ENCODE measurements at places on chromosomes 1 and 21.
A peak's percentile ranks its signal among the peaks of the same experiment; 100 is the strongest.

DNA sequence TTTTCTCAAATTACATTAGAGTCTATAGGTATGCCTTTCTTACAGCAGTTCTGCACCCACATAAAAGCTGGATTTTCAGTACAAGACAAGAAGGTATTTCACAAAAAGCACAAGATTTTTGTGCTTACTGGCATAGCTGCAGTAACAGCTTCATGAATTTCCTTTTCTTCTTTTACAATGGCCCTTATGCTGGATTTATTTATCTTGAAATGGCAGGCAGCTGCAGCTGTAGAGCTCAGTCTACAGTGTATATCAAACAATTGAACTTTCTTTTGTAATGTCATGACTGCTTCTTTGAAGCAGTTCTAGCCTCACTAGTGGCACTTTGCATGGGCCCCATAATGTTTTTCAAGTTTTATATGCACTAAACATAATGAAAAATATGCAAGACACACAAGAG lies 510.2 kb downstream of the KCNT2 start:
- no peaks in the 10 kb centered on the region for H3K36me3 ChIP-seq
- no peak overlapping the region for H3K27ac ChIP-seq
- no peaks in the 10 kb centered on the region for H3K4me1 ChIP-seq
- DNase-seq: no peak

GRCh38 chr21:32368386-32368785 lies 24.4 kb downstream of the URB1 start:
- no peak for DNase-seq
- H3K27ac ChIP-seq: no peak overlapping the region
- no peaks in the 10 kb centered on the region for H3K27me3 ChIP-seq
- no peaks in the 10 kb centered on the region for H3K4me1 ChIP-seq
- H3K36me3 ChIP-seq: peaks cover 73% of the 10 kb centered on the region

DNA sequence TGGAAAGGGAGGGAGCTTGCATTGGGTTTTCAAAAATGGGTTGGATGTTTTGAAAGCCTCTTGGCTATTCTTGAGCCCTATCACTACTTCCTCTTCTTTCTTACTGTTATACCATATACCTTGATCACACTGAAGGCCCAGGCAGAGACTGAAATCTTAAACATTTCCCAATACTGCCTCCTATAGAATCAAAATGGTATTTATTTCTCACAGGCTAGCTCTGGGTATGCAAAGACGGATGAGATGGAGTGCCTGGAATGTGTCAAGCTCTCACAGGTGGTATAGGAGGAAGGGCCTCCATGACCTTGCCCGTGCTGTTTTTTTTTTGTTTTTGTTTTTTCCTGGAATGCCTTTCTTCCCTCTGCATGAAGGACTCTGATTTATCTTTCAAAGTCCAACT lies 268.4 kb upstream of the USP24 start:
- no peaks in the 10 kb centered on the region for H3K36me3 ChIP-seq
- no peak for DNase-seq
- H3K4me3 ChIP-seq: no peak overlapping the region
- no peaks in the 10 kb centered on the region for H3K27me3 ChIP-seq
- H3K27ac ChIP-seq: no peak overlapping the region
- H3K4me1 ChIP-seq: peaks cover 4% of the 10 kb centered on the region

- H3K4me3 ChIP-seq: no peak overlapping the region
- peaks cover 7% of the 10 kb centered on the region for H3K27me3 ChIP-seq
- H3K27ac ChIP-seq: no peak overlapping the region
- no peaks in the 10 kb centered on the region for H3K36me3 ChIP-seq
- no peak for DNase-seq
Measured at GRCh38 chr21:42439284-42440186, 35.8 kb downstream of the UBASH3A start.

- no peak overlapping the region for H3K4me3 ChIP-seq
- no peak for DNase-seq
- no peaks in the 10 kb centered on the region for H3K27me3 ChIP-seq
- H3K36me3 ChIP-seq: no peaks in the 10 kb centered on the region
- H3K27ac ChIP-seq: no peak overlapping the region
- H3K4me1 ChIP-seq: peaks cover 5% of the 10 kb centered on the region
Measured at GRCh38 chr1:173333581-173333980, 126.5 kb upstream of the TNFSF4 start.

DNA sequence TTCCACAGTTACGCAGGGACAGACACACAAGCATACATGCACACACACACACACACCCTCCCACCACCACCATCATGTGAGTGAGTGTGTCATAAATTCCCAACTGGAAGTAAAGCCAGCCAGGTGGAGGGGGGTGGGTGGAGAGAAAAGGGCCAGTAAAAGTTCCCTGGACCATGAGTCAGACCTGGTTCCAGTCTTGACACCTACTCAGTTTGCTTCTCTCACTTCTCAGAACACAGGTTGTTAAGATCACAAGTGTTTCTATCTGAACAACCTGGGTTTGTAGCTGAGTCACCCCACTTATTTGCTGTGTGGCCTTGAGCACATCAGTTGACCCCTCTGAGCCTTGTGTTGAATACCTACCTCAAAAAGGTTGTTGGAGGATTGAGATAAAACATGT lies 9.6 kb downstream of the EPHA10 start:
- no peak overlapping the region for H3K27ac ChIP-seq
- H3K4me1 ChIP-seq: peaks cover 23% of the 10 kb centered on the region
- H3K4me3 ChIP-seq: no peak overlapping the region
- peak; percentile 6 for DNase-seq

DNA sequence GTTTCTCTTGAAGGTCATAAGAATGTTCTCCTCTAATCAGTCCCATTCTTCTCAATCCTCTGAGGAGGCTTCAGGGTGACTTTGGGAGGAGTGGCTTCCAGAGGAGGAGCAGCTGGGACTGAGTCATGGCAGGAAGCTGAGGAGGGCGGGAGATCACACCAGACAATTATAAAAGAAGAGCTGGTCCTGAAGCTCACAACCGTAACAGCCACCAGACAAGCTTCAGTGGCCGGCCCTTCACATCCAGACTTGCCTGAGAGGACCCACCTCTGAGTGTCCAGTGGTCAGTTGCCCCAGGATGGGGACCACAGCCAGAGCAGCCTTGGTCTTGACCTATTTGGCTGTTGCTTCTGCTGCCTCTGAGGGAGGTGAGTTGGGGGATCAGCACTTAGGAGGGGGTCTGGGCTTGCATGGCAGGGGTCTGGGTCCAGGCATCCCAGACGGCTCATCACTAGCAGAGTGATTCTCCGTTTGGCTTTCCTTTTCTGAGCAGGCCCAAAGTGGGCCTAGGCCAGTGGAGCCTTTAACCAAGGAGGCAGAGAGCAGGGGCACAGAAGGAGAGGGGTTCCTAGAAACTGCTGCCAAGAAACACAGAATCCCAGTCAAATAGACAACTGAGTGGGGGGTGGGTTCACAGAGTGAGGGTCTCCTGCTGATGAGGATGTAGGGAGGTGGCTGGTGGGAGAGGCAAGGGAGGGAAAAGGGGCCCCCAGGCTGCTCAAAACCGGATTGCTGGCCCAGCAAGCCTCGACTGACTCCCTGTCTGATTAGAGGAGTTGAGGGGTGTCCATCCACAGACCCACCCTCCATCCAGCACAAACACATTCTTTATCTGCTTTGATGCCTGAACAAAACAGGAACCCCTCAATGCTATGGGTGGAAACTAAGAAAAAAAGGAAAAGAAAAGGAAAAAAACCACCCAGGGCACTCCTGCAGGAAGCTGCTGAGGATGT lies at the start of gene ECM1:
TSS of gene ECM1 (plus strand) at position 198 of the 953 bp plus-strand sequence. CDS start at position 299, 101 bp downstream.
- H3K4me1 ChIP-seq: peaks cover 9% of the 10 kb centered on the region
- H3K4me3 ChIP-seq: no peak within 1 kb of the TSS
- peak within 1 kb of the TSS; percentile 44 for H3K27ac ChIP-seq
- peaks cover 9% of the 10 kb centered on the region for H3K36me3 ChIP-seq

GRCh38 chr1:220363196-220363837 lies 91.1 kb upstream of the RAB3GAP2 start:
- no peak for DNase-seq
- H3K27me3 ChIP-seq: no peaks in the 10 kb centered on the region
- no peak overlapping the region for H3K27ac ChIP-seq
- H3K36me3 ChIP-seq: no peaks in the 10 kb centered on the region
- H3K4me3 ChIP-seq: no peak overlapping the region

GRCh38 chr1:167510244-167510643 lies 8.1 kb downstream of the CD247 start:
- DNase-seq: no peak
- H3K4me3 ChIP-seq: no peak overlapping the region
- H3K36me3 ChIP-seq: no peaks in the 10 kb centered on the region
- H3K27me3 ChIP-seq: no peaks in the 10 kb centered on the region
- H3K27ac ChIP-seq: no peak overlapping the region
- no peaks in the 10 kb centered on the region for H3K4me1 ChIP-seq

DNA sequence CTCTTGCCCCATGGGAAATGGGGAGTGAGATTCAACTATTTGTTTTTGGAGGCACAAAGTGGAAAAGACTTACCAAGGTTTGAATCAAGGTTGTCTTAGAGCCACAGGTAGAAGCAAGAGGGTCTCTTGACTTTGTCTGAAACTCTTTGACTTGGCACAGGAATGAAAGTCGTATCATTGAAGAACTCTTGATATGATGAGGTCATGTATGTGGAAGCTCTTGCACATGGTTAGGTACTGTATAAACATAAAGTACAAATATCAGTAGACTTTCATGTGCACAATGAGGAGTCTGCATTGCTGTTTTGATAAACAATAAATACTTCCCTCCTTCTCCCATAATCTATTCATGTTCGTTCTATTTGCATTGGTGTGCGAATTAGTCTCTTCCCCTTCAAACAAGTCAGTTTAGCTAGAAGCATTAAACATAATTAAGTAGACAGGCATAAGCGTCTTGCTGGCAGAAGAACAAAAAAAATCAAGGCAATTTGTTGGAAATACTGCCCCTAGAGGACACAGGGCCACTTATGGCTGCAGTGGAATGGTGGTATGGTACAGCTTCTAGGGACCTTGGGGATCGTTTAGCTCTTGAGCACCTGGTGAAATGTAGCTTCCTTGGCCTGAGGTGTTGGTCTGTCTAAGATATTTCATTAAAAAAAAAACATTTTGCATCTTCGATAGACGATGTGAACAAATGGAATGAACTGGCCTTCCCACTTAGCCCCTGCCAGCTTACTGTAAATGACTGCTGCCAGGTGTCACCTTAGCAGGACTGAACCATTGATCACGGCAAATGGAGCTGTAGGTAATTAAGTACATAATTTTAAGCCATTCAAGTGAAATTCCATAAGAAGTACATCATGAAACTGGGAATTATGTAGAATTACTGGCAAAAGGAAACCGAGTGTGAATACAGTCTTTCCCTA lies 218.0 kb upstream of the GALNT2 start:
- no peaks in the 10 kb centered on the region for H3K4me1 ChIP-seq
- H3K4me3 ChIP-seq: no peak overlapping the region
- H3K36me3 ChIP-seq: no peaks in the 10 kb centered on the region
- DNase-seq: peak; percentile 39
- H3K27ac ChIP-seq: no peak overlapping the region

DNA sequence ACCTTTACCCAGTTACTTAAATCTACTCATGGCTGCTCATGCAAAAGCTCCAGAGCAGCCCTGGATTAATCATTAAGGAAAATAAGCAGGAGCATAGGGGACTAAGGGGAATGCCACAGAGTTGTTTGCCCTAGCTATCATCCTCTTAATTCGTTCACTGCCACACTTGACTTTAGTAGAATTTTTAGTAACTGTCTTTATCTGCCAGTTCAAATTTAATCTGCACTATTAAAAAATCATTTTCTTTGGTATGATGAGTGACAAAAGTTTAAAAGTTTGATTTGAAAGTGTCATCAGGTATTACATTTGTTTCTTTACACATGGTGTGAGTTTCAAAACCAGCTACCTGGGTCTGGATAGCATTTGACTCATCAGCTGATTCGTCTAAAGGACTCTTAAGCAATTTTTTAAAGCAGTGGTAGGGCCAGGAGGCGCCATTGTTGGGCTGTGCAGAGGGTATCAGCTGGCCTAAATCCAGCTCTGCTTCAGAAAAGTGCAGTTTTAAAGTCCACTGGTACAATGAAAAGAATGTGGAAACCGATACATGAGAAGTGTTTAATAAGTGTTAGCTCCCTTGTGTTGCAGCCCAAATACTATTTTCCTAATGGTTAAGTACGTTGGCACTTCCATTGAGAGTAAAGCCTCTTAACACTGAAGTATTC lies 69.9 kb upstream of the DR1 start:
- no peak overlapping the region for H3K4me3 ChIP-seq
- no peaks in the 10 kb centered on the region for H3K27me3 ChIP-seq
- no peaks in the 10 kb centered on the region for H3K36me3 ChIP-seq
- no peak for DNase-seq
- no peak overlapping the region for H3K27ac ChIP-seq

DNA sequence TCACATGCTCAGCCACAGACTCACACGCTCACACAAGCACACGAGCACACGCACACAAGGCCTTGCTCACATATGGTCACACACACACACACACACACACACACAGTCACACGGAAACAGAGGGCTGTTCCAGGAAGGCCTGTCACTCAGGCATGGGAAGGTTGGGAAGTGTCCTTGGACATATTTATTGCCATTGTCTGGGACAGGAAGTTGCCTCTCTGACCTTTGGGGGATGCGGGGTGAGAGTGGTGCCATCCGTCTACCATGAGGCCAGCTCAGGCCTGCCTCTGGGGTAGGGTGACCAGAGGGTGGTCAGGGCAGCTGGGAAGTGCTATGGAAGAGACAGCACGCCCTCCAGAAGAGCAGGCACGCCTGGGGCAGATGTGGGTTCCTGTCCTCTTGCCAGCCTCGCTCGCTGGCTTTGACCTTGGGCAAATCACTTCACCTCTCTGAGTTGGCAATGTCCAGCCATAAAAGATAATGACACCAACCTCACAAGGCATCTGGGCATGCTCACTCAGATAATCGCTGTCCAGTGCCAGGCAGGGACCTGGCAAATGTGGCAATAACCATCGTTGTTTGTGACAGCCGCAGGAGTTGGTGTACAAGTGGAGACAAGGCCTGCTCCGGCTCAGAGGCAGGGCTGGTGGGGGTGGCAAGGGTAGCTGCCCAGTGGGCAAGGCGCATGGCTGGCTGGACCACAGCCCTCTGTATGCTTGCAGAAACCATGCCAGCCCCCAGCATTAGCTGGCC lies 8.0 kb upstream of the GUCA2A start:
- no peaks in the 10 kb centered on the region for H3K27me3 ChIP-seq
- no peak overlapping the region for H3K27ac ChIP-seq
- peaks cover 4% of the 10 kb centered on the region for H3K4me1 ChIP-seq

DNA sequence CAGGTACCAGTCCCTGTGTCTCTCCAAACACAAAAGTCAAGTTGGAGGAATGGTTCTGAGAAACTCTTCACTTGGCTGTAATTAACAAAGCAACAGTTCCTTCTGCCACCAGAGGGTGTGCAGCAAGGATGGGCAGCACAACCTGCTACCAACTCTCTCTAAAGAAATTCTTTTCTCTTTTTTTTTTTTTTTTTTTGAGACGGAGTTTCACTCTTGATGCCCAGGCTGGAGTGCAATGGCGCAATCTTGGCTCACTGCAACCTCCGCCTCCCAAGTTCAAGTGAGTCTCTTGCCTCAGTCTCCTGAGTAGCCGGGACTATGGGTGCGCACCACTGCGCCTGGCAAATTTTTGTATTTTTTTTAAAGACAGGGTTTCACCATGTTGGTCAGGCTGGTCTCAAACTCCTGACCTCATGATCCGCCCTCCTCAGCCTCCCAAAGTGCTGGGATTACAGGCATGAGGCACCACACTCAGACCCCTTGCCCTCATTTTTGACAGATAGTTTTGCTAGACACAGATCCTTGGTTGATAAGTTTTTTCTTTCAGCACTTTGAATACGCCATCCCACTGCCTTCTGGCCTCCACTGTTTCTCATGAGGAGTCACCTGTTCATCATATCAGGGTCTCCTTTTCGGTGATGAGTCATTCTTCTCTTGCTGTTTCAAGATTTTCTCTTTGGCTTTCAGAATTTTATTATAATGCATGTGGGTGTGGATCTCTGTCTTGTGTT lies 12.1 kb upstream of the DEGS1 start:
- DNase-seq: no peak
- H3K4me3 ChIP-seq: no peak overlapping the region
- H3K27ac ChIP-seq: no peak overlapping the region
